Activated naive CD4-positive, alpha-beta T cell treated with anti-CD3 and anti-CD28 coated beads for 36 hours (primary cell): ENCODE measurements at places on chromosomes 7 and 10. TPM values are rescaled to one million over a fixed set of nuclear protein-coding genes. Genes with fewer than 3 reads are reported as not detected.

PTF1A gene
- not detected for total RNA-seq

NUP42 gene
- total RNA-seq = 15.2 TPM

INMT gene
- total RNA-seq = not detected

SLC16A9 gene
- 0.86 TPM for total RNA-seq

GDF2 gene
- total RNA-seq = not detected

PDLIM1 gene
- total RNA-seq = 0.33 TPM

CALHM1 gene
- not detected for total RNA-seq

PRPS1L1 gene
- not detected for total RNA-seq

PVRIG gene
- 22.8 TPM for total RNA-seq

GIMAP4 gene
- 180 TPM for total RNA-seq

OIT3 gene
- total RNA-seq = not detected

GLCCI1 gene
- total RNA-seq = 13.3 TPM

STRIP2 gene
- total RNA-seq = 76.0 TPM

NAT16 gene
- total RNA-seq = not detected

SSC4D gene
- total RNA-seq = 0.57 TPM
